Natural killer cell treated with Interleukin-12 subunit alpha and Interleukin-12 subunit beta and Interleukin-15 and Interleukin-18, amount 100 ng/mL, for 72 hours (primary cell): ENCODE measurements at places on chromosomes 16 and 17.
A peak's percentile ranks its signal among the peaks of the same experiment; 100 is the strongest.

DNA sequence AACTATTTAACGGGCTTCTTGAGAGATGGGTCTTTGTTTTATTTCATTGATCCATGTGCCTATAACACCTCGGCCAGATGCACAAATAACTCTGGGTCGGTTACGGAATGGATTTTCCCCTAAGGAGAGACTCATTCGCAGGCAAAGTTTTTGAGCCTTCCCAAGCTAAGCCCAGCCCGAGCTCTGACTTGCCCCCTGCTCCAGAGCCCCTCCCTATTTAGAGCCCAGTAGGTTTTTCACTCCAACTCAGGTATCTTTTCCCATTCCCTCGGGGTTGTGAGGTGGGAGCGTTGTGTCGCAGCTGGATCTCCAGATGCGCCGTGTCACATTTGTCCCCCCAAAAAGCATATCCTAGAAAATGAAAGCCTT is 812 bp upstream of the MYOCD start:
- DNase-seq = no peak

DNA sequence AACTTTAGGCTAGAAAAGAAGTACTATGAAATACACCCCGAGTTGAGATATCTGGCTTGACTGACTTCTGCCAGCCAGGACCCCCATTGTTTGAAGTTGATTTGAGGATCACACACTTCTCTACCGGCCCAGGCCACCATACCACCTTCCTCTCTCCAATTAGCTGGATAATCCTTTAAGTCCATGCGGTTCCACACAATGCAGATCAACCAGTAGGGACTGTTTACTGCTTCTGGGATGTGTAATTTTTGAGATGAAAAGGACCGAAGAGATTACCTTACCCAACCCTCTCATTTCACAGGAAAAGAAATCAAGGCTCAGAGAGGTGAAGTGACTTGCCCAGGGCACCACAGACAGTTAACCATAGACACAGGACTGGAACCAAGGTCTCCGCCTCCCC is 20.5 kb downstream of the ERN1 start:
- DNase-seq = no peak

GRCh38 chr16:75921281-75921680 is 195.0 kb upstream of the CPHXL start:
- DNase-seq = no peak

DNA sequence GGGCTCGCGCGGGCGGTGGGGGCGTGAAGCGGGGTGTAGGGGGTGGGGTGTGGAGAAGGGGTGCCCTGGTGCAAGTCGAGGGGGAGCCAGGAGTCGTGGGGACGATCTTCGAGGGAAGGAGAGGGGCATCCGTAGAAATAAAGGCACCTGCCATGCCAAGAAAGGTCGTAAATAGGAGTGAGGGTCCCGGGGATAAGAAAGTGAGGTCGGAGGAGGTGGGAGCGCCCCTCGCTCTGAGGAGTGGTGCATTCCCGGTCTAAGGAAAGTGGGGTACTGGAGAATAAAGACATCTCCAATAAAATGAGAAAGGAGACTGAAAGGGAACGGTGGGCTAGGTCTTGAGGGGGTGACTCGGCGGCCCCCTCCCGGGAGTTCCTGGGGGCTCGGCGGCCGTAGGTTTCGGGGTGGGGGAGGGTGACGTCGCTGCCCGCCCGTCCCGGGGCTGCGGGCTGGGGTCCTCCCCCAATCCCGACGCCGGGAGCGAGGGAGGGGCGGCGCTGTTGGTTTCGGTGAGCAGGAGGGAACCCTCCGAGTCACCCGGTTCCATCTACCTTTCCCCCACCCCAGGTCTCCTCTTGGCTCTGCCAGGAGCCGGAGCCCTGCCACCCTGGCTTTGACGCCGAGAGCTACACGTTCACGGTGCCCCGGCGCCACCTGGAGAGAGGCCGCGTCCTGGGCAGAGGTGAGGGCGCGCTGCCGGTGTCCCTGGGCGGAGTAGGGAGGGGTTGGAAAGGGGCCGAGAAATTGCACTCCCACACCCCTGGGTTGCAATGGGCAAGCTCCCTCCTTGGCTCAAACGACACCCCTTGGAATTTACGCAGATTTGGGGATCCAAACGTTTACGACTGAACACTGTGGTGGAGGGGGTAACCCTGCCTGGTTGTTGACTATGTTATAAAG is 888 bp downstream of the CDH1 start:
- DNase-seq = no peak

- DNase-seq = no peak
Measured at GRCh38 chr17:13973960-13974651, 95.2 kb upstream of the COX10 start.

GRCh38 chr17:17566896-17567513 is 24.5 kb downstream of the PEMT start:
- no peak for DNase-seq

DNA sequence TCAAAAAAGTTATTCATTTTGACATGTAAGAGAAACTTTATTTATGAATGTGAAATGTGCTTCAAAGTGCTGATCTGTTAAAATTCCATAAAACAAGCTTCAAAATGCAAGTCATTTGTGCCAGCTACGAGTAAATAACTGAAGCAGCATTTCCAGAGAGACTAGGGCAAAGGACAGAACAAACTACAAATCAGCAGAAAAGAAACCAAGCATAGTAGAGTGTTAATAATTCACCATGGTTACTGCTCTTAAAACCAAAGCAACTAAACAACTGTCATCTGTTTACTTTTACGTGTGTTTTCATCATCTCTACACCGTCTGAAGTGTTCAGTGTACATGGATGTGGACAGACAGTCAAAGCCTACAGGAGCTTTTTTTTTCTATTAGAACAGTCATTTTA is 1.6 kb upstream of the ASPA start:
- DNase-seq = no peak

DNA sequence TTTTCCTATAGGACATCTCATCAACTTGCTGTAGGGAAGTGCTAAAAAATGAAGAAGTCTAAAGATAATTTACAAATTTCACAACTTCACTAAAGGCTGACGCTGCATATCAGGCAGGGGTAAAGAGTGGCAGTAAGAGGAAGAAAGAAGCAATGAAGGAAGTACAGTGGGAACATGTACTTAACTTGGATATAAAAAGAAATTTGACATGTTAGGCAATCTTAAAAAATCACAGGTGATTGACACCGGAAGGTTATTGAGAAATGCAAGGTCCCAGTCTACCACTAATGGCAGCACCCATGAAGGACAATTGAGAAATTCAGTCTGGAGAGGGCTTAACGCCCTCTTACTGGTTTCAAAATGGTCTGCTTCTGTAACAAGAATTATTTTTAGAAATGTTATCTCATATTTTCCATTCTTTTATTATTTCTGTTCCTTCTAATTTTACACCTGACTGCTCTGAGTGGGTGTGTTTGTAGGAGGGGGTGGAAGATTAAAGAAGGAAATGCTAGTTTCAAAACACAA is 358.1 kb downstream of the KCNJ2 start:
- no peak for DNase-seq

GRCh38 chr16:57283959-57284208 is 588 bp downstream of the PLLP start:
- no peak for DNase-seq

DNA sequence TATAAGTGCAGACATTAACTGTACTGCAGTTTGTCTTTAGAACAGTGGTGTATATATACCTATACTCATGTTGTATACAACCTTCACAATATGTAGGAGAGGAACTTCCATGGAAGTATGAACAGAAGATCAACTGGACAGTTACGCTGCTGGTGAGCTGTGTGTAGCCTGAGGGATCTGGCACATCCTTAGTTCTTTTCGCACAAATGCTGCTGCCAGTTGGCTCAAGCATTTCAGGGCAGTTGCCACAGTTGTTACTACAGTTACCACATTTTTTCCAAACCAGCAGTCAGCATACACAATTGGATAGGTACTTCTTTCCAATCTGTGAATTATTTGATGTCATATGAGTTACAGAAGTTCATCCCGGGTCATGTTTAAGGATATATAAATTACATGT is 539.6 kb upstream of the HSBP1 start:
- no peak for DNase-seq

- no peak for DNase-seq
Measured at GRCh38 chr16:51888016-51888415, 658.9 kb downstream of the TOX3 start.

DNA sequence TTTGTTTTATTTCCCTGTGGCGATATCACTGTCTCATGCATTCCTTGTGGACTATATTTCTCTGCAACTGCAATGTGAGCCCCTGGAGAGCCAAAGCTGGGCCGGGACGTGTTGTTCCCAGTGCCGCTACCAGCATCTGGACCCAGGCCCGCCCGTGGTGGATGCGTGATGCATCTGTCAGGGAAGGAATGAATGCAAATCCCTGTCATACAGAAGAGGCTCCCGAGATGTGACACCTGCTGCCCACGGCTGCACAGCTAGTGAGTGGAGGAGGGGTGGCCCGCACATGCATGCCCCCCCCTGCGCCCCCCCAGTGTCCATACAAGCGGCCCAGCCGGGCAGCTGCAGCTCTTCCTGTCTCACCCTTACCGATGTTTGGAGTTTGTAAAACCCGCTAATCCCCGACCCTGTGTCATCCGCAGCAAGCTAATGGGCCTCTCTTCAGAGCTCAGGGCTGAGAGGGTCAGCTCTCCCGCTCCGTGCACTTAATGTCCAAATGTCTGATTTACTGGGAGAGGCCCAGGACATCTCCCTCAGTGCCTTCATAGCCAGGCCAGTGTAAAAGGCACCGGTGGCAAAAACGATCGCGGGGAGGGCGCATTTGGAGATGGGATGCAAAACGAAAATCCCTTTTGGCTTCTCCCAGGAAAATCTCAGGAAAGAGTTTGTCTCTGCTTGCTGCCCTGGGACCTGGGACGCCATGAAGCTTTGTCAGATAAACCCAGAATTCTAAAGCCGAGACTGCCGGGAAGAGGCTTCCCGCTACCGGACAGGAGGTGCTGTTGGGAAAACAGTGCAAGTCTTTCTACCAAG is 91.8 kb downstream of the FOXL1 start:
- DNase-seq = no peak

DNA sequence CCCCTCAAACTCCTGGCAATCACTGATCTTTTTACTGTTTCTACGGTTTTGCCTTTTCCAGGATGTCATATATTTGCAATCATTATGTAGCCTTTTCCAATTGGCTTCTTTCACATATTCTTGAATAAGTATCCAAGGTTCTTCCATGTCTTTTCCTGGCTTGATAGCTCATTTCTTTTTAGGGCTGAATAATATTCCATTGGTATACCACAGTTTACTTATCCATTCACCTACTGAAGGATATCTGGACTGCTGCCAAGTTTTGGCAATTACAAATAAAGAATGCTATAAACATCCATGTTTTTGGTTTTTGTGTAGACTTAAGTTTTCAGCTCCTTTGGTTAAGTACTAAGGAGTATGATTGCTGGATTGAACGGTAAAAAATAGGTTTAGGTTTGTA is 16.0 kb downstream of the GPATCH8 start:
- no peak for DNase-seq

DNA sequence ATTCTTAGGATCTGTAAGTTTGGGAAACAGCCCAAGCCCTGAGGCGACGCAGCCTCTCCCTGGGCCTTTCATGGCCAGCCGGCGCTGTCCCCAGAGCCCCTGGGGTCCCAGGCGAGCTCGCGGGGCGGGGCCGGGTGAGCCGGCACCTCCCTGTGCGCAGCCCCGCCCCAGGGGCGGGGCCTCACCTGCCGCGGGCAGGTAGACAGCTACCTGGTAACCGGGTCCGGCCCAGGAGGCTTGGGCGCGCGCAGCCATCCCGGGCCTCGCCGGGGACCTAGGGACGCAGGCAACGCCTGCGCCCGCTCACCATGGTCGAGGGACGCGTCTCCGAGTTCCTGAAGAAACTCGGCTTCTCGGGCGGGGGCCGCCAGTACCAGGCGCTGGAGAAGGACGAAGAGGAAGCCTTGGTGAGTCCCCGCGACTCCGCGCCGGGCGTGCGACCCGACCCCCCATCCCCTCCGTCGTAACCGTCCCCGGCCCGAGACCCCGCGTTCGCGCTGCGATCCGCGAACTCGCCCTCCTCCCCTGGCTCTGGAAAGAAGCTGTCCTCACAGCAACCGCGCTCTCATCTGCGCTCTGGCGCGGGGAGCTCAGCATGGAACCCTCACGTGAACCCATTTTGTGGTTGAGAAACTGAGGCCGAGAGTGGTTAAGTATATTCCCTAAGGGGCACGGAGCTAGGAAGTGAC is at the start of gene ATP2C2:
ATP2C2 (plus strand) TSS at position 231 of the 689 bp plus-strand sequence; CDS start at position 309, 78 bp downstream.
- no peak for DNase-seq

- DNase-seq = no peak
Measured at GRCh38 chr16:67651847-67652246, 6.9 kb downstream of the CARMIL2 start.

GRCh38 chr16:90032674-90033331 is 13.5 kb upstream of the DBNDD1 start:
- DNase-seq = no peak

DNA sequence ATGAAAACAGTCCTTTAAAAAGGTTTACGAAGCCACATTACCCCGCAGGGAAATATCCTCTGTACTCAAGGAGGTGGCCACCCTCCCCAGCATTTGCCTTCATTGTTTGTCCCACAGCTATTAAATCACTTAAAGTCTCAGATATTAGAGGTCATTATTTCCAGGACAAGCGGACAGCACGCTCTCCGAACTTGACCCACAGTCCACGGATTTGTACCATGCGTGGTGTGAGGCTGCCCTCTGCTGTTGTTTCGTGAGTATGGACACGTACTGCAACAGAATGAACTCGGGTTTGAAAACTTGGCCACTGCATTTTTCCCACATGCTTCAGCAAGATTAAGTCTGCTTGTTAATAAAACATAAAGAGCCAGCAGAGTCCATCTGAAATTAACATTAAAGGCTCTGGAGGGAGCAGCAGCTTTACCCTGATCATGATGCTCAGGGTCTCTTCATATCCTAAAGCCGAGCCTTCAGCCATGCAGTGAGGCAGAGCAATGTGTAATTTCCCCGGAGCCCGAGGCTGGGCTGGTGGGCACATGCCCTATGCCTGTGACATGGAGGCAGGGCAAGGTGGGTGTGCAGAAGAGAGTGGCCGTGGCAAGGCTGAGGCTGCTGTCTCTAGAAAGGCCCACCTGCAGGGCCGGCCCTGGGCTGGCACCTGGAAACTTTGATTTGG is 19.7 kb downstream of the MEAK7 start:
- DNase-seq = peak; percentile 45

GRCh38 chr17:31738996-31739699 is 119.9 kb downstream of the COPRS start:
- no peak for DNase-seq
